ENCODE measurements at places on chromosomes 16 and 17.

DNA sequence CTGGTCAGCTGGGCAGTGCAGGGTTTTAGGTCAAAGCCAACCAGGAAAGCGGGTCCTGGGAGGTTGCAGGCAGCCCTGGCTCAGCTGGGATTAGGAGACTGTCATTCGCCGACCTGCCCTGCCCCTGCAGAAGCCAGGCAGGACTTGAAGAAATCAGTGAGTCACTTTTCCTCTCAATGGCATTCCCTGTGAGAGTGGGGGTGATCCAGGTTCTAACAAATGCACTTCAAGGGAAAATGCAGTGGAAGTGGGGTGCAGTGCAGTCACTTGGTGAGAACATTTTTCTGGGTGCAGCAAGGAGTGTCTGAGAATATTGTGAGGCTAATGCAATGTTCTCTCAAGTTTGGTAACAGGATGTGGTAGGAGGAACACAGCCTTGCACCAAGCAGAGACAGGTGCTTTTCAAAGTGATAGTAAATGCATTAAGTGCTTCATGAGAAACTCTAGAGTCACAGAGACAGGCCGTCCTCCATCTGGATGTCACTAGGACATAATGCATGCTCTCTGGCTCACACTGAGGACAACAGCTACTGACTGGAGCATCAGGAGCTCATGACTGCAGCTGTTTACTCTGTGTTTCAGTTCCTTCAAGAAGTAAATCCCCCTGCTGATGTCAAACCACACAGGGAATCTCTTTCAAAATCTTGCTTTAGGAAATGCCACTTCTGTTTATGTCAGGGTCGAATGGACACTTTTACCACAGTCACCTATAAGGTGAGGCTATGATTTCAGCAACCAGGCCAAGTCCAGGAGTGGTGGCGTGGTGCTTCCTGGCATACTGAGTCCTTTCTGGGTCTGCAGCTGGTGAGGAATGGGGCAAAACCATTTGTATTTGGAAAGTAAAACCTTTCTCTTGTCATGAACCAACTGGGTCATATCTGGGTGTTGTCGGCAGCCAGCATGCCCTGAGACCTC is 16.7 kb downstream of the CDK5R1 start:
- DNase-seq: no peak

GRCh38 chr16:6483469-6484033 is 849.1 kb upstream of the RBFOX1 start:
- no peak for DNase-seq

DNA sequence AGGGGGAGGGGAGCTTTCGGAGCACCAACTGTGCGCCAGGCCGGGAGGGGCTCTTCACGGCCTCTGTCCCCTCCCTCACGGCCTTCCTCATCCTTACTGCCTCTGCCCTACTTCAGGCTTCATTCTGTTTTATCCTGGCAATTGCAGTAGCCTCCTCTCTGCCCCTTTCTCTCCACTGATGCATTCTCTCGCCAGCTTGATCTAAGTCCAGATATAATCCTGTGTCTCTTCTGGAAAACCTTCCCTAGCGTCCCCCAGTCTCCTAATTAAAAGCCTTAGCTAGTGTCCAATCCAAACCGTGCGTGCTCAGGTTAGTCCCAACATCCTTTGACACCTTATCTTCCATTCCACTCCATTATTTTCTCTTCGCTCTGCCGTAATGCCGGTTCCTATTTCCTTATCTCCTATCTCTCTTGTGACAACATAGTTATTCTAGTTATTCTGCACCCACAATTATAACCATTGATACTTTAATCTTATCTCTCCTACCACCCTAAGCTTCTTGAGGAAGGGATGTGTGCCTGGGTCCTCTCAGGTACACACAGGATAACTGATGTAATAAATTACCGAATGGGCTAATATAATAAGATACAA is 869 bp downstream of the ZNF48 start:
- DNase-seq: no peak

GRCh38 chr17:1628856-1629503 is 346 bp upstream of the SLC43A2 start:
- peak; percentile 67 for DNase-seq

GRCh38 chr17:19265755-19266154 is 28.6 kb downstream of the EPN2 start:
- DNase-seq: no peak

GRCh38 chr16:21277045-21277926 is 804 bp downstream of the CRYM start:
- DNase-seq: no peak

- no peak for DNase-seq
Measured at GRCh38 chr16:11497851-11498289, 88.8 kb downstream of the LITAF start.

- DNase-seq: no peak
Measured at GRCh38 chr16:68286153-68287074, 22.1 kb downstream of the SLC7A6 start.

- DNase-seq: no peak
Measured at GRCh38 chr16:85963753-85964285, 64.9 kb downstream of the IRF8 start.

- DNase-seq: no peak
Measured at GRCh38 chr17:31541559-31541958, 150.1 kb downstream of the RAB11FIP4 start.

GRCh38 chr17:16516594-16517051 is 24.6 kb upstream of the LRRC75A start:
- DNase-seq: no peak

DNA sequence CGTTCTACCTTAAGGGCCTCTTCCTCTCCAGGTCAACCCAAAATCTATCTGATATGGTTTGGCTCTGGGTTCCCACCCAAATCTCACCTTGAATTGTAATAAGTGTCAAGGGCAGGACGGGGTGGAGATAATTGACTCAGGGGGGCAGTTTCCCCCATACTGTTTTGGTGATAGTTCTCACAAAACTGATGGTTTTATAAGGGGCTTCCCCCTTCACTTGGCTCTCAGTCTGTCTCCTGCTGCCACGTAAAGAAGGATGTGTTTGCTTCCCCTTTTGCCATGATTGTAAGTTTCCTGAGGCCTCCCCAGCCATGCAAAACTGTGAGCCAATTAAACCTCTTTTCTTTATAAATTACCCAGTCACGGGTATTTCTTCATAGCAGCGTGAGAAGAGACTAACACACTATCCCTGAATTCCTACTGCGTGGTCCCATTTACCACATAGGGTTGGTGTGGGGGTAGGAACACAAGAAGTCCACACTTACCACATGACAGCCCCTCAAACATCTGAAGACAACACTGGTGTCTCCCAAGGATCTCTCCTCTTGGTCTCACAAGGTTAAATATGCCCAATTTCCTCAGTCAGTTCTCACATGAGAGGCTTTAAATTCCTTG is 8.2 kb downstream of the COTL1 start:
- no peak for DNase-seq

GRCh38 chr16:87924811-87925670 is 11.3 kb downstream of the CA5A start:
- no peak for DNase-seq

DNA sequence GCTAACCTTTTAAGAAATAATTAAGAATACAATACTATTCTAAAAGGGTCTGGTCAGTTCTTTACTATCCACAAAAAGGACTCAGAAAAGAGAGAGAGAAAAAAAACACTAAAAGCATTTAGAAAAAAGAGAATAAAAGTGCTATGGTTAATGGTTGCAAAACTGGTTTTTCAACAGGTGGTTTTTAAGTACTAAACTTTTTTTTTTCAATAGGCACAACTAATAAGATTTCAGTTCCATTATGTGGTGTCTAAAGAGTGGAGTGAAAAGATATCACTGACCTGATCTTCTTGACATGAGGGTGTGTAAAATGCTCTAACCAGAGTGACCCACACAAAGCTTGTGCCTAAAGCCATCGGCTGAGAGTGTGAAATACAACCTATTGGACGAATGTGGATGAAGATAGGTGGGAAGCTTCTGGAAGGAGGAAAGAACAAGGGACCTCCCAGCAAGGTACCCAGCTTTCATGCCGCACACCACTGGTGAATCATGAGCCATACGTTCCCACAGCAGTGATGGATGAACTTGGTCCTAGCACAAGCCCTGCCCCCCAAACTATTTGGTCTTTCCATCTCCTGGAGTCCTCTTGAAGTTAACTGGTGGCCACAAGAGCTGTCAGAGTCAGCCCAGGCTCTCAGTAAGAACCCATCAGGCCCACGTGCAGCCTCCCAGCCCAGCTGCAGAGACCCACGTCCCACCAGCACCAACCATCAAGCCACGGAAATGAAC is 103.0 kb downstream of the ZFHX3 start:
- no peak for DNase-seq

GRCh38 chr17:77208217-77208808 is 67.5 kb downstream of the SEC14L1 start:
- no peak for DNase-seq

DNA sequence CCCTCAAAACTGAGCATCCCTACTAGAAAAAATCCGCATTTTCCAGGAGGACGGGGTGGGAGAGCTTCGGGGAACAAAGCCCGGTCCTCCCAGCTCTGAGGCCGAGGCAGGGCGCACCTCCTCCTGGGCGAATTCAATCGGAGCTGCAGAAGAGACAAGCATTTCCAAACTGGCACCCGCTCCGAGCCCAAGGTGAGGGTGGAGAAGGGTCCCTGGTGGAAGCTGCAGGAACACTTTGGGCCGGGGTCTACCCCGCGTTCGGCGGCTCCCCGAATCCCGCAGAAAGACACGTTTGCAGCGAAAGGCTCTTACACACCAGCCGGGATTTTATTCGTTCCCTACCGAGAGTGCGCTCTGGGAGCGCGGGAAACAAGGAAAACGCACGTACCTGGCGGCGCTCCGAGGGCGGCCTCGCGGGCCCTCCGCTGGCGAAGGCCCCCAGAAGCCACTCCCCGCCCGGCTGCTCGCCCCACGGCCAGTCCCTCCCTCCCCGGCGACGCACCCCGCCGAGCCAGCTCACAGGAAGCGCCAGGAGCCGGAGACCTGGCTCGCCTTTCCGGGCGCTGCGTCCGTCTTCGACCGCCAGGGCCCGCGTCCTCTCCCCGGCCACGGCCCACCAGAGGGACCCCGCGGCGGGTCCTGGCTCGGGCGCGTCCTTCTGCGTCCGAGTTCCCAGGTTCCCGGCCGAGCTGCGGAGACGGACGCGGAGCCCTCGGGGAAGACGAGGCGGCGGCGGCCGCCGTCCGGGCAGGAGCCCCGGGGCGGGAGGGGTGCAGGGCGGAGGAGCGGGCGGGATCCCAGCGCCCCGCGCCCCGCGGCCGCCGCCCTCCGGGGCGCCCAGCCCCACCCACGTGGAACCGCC is 49.8 kb upstream of the BAHCC1 start:
- DNase-seq: no peak

GRCh38 chr17:29103341-29103740 is 60.4 kb downstream of the PIPOX start:
- DNase-seq: no peak
